ENCODE measurements at places on chromosomes 2 and 18.

DNA sequence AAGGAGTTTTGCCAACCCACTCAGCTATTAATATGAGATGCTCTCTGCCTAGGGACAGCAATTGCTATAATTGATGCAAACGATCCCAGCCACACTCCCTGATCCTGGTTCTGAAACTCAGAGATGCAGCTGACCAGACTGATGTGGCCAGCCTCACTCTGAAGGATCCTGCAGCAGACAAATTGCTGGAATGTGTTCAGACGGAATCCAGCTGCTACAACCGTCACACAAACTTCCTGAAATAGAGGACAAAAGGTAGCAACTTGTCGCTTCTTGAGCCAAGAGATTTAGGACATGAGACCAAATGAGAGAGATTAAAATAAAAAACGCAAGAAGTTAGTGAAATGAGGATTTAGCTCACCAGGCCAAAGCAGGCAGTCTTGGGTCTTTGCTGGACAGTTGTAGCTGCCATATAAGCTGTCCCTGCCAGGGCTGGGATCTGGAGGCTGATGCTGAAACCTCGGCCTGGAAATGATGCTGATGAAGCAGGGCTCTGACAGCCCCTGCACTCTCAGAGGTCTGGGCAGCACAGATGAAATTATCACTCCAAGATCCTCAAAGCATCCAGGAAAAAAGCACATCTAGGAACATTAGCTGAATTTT lies 8.3 kb upstream of the YWHAQ start:
- no peak for DNase-seq

DNA sequence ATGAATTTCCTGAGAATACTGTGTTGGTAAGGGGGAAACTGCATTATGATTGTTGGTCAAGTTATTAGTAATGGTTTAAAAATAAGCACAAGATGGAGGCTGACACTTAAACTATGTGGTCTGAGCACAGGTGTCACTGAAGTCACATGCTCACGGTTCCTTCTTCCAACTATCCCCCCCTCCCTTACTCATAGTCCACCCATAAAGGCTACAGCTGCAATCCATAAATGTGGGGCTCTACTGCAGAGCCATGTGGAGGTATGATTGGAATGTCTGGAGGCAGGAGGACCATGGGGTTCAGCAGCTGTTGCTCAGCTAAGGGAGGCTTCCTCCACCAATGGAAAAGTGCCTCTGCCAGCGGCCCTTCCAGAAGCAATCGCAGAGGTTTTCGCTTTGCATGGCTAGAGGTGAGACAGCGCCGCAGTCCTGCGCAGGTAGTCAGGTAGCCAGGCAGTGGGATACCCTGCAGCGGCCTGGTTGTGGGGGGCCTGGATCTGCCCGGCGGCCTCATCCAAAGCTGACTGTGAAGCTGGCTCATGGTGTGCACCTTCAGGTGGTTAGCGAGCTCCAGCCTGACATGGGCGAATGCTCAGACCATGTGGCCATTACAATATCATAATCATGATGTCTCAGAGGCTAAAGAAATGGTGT lies 249.6 kb downstream of the DCDC2C start:
- DNase-seq: no peak

DNA sequence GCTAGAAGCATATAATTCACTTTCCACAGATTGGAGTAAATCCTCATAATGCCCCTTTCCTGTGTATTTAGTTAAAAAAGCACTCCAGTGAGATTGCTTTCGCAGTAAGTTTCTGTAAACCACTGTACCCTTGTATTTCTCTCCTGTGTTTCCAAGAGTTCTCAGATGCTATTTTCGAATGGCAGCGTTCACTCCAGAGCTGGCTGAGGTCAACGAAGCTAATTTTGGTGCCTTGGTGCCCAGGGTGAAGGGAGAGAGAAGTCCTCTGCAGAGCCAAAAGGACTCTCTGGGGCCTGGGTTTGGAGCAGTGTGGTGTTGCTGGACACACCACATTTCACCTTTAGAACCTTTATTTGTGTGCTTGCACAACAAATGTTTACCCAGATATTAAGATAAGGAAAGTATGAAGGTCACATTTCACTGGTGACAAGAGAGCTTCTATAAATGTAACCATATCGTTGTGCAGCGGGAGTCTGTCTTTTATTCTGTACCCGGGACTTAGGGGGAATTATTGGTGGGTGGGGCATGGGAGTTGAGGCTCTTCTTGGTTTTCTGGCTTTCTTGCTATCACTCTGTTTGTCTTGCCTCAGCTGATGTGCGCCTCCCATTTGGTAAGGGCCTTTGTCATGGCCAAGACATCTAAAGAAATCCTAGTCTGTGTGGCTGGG lies 9.9 kb downstream of the EPAS1 start:
- no peak for DNase-seq

- DNase-seq: no peak
Measured at GRCh38 chr2:184215745-184216144, 382.6 kb upstream of the ZNF804A start.

DNA sequence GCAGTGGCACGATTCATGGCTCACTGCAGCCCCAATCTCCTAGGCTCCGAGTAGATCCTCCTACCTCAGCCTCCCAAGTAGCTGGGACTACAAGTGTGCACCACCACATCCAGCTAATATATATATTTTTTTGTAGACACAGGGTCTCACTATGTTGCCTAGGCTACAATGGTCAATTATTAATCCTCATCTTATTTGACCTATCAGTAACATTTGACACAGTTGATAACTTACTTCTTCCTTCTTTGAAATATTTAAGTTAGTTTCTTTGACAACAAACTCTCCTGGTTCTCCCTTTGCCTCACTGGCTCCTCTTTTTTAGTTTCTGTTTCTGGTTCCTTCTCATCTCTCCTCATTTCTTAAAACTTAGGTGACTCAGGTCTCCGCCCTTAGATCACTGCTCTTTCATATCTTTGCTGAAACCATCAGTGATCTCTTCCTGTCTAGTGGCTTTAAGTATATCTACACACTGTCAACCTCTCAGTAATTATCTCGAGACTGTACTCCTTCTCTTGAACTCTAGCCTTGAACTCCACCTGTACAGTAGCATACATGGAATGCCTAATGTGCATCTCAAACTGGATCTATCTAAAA lies 11.5 kb downstream of the PGAP1 start:
- DNase-seq: no peak

Data from prostate gland (tissue), 2 donors.